Foreskin fibroblast (primary cell): ENCODE measurements at places on chromosomes 4 and X.
A peak's percentile ranks its signal among the peaks of the same experiment; 100 is the strongest.

DNA sequence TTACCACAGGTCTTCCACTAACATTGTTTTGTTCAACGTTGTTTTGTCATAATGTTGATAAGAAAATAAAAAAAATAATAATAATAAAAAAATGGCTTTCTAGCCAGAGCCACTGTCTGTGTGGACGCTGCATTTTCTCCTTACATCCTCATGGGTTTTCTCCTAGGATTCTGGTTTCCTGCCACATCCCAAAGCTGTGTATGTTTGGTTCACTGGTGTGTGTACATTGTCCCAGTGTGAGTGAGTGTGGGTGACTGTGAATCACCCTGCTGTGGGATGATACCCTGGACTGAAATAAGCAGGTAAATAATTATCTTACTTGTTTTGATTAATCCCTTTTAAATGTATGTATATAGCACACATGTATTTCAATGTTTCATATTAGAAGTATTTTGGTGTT, 2154.4 kb upstream of the AGA start:
- no peak for DNase-seq

DNA sequence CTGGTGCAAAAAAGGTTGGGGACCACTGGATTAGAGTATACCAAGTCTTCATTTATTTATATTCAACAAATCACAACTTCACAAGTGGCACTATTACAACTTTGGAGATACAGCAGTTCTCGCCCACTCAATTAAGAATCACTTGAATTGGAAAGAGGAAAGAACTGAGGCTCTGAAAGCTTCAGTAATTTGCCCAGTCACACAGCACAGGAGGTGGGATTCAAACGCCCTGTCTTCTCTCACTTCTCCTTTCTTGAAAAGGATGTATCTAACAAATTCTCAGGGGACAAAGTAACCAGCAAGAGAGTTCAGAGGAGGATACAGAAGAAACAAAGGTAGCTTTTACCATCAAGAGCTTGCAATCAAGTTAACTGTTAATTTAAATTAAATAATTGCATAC, 12.4 kb downstream of the SMIM14 start:
- no peak for DNase-seq

DNA sequence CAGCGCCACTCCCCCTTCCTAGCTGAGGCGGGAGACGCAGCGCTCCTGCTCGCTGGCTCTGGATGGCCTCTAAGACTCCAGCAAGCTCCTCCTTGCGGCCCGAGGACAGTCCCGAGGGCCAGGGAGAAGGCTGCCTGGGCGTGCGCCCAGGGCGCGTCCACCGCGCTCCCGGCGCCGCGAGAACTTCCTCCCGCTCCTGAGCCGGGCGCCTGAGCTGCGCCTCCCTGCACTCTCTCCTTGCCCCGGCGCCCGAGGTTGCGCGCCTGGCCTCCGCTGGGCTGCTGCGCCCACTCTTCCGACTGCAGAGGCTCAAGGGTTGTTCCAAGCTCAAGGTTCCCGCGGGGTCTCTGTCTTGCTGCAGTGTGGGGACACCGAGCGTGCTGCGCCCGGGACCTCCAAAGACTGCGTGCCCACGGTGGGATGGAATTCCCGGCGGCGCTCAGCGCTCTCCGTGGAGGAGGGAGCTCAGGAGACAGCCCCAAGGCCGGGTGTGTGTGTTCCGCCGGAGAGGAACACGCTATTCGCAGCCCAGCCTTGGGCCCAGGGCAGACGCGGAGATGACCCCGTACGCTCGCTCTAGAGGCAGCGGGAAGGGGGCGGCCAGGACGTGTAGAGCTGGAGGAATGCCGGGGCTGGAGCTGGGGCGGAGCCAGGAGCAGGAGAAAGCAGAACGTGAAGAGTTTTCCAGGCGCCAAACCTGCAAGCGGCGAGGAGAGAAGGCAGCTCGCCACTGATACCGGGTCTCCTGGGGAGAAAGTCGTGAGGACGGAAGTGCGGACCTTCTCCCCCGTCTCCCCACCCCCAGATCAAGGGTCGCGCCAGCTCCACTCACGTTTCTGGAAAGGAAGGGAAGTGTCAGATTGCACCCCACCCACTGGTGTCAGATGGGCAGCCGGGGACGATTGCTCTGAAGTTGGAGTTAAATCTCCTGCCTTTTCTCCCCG, at the start of gene ARHGAP6:
ARHGAP6 (minus strand) TSS at position 753 of the 944 bp plus-strand sequence. CDS start 1,092 bp downstream, outside the sequence.
- peak; percentile 78 for DNase-seq

- DNase-seq: no peak
Measured at GRCh38 chr4:31545330-31545729, 825.2 kb downstream of the PCDH7 start.

DNA sequence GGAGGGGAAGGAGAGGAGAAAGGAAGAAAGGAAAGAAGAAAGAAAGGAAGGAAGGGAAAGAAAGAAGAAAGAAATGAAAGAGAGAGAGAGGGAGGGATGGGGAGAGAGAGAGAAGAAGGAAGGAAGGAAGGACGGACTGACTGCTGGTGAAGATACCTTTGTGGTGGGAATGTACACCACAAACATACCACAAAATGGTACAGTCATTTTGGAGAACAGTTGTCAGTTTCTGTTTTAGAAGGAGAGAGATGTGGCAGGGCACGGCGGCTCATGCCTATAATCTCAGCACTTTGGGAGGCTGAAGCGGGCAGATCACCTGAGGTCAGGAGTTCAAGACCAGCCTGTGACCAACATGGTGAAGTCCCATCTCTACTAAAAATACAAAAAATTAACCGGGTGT, 40.0 kb upstream of the SHISA3 start:
- DNase-seq: no peak

GRCh38 chr4:183347566-183347965, 25.3 kb upstream of the CLDN24 start:
- peak; percentile 78 for DNase-seq
